ENCODE measurements at places on chromosomes 1 and 21.

- no peak for DNase-seq
These were observed 3.5 kb downstream of the IGSF9 start for GRCh38 chr1:159941591-159942560.

- DNase-seq: no peak
These were observed 24.0 kb downstream of the SOX13 start for GRCh38 chr1:204096931-204097330.

GRCh38 chr1:84581648-84582047 lies 7.4 kb upstream of the CTBS start:
- DNase-seq: no peak

DNA sequence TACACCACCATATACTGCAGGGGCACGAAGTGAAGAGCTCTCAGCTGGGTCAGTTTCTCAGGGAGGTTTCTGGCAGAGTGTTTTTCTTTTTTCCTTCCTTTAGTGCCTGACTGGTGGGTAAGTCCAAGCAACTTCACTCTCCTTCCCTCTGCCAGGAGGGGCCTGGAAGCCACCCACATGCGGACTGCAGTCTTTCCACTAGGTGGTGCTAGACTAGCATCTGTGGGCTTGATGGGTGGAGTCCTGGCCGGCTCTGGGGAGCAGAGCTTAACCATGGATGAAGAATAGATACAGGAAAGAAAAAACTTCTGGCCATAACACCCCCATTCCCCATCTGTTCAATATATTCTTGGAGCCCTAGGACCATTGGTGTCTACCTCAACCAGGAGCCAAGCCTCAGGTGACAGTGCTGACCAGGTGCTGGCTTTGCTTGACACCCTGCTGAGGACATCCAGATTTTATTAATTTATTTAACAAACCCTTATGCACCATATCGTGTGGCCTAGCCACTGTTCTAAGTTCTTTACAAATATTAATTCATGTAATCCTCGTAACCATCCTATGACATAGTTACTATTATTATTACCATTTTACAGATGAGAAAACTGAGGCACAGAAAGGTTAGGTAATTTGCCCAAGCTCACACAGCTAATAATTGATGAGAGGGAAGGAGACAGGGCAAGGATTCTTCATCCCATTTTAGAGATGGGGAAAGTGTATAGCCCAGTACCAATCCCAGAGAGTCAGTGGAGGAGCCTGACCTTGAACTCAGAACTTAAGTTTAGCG lies 126.7 kb upstream of the CSF3R start:
- DNase-seq: peak; percentile 62

GRCh38 chr1:241413974-241414373 lies 57.0 kb upstream of the RGS7 start:
- DNase-seq: no peak

GRCh38 chr21:29721221-29721620 lies 218.6 kb downstream of the GRIK1 start:
- no peak for DNase-seq

- DNase-seq: no peak
These were observed 38.4 kb upstream of the FOXO6 start for GRCh38 chr1:41322835-41323234.

GRCh38 chr1:112470966-112471365 lies 37.8 kb upstream of the WNT2B start:
- DNase-seq: no peak

DNA sequence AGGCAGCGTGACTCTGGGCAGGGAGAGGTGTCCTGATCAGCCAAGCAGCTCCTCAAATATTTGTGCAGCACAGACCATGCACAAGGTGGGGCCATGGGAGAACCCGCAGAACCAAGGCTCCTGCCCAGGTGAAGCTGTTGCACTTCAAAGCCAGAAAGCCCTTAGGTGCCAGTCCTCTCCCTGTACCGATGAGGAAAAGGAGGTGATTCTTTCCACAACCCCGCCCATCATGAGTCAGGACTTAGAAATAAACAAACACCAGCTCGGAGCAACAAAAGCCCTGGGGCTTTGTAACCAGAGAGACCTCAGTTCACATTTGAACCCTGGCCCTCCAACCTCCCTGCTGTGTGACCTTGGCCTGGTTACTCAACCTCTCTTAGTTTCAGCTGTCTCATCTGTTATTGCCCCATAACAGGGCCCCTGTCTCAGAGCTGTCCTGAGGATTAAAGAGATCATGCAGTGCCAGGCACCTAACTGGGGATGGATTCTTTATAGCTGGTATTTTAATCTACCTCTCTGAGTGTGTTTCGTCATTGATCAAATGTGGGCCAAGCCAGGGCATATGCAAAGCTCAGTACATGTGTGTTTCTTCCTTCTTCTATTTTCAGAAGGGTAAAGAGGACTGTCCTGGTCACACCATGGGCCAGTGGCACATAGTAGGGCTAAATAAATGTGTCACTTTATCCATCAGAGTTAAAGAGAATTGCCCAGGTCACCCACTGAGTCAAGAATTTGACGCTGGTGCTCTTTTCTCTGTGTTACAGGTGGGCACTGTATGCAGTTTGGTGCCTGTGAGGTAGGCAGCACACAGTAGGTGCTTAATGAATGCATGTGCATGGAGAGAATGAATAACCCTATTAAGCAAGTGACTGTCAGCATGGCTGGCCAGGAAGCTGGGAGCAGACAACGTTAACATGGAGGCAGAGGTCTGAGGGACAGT lies 1.4 kb downstream of the LDLRAD1 start:
- peak; percentile 42 for DNase-seq

DNA sequence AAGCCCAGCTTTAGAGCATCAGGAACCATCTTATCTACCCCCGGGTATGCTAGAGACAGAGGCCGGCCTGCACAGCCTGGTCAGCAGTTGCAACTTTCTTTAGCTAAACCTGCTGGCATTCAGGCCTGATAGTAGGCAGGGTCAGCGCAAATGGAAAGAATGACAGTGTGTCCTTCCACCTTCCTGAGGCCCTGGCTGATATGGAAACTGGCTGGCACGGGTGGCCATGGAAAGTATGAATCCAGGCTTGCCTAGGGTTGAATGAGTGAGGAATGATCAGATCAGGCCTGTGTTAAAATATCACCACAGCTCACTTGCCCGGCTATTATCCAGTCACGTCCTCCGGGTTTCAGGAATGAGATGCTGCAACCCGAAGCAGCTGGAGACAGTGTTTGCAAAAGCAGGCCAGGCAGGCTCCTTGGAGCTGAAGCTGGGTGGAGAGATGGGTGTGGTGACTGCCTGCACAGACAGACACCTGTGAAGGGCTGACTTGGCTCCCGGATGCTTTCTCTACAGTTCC lies 34.7 kb downstream of the RCAN1 start:
- no peak for DNase-seq

- no peak for DNase-seq
These were observed 344.9 kb downstream of the ZNF326 start for GRCh38 chr1:90339811-90340210.

- DNase-seq: no peak
These were observed 248.9 kb upstream of the HOOK1 start for GRCh38 chr1:59565611-59566410.

DNA sequence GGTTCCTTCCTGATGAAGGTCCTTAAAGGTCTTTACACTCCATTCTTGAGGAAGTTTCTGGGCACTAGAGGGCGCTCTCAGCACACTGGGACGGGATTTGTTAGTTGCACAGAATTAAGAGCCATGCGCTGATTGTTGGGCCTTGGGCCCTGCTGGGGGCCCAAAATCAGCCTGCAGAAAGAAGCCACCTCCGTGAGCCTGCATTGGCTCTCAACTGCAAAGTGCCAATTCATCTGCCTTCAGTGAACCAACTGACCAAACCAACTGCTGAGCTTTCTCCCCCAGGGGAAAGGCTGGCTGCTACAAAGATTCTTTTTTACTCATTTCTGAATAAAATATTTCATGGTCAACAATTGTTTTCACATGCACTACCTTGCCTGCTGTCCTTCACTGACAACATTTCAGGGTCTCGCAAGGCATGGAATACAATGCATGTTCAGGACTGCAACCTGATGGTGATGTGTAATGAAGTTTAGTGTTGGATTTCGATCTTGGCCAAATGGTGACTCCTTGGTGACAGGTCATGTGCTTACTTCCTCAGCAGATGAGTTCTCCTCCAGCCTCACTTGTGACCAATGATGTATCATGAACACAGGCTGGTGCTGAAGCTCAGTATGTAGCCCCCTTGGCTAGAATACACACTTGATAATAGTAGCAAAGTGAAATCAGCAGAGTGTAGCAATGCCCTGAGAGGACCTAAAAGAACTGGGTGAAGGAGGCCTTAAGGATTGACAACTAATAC lies 45.7 kb upstream of the PRDX6 start:
- DNase-seq: peak; percentile 90

DNA sequence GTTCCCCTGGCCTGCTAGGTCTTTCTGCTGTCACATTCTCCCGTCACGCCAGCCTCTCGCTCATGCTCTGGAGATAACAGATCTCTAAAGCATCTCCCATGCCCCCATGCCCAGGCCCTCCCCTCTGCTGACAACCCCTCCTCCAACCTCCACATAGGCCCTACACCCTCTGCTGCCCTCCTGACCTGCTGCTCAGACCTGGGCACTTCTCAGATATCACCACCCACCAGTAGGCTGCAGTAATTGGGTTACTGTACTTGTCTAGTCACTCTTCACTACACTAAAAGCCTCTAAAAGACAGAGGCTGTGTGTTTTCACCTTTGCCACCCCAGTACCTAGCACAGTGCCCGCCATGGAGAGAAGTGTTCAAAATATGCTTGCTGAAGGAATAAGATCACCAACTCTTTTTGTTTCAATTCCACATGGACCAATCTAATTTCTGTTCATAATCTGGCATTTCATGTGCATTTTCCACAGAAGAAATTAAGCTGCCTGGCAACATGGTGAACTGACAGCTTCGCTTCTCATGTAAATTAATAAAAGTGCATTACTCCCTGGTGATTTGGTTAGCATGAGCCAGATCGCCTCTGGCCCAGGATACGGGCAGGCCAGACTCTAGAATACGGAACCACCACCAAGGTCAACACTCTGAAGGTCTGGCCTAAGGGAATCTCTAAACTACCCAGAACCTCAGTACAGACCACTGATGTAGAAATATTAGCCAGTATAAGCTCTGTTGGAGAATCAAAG lies 20.7 kb downstream of the LBR start:
- no peak for DNase-seq

- DNase-seq: no peak
These were observed 7.9 kb downstream of the SPSB1 start for GRCh38 chr1:9300573-9300972.

- no peak for DNase-seq
These were observed 322.7 kb downstream of the PTBP2 start for GRCh38 chr1:97044159-97044760.

- no peak for DNase-seq
These were observed 13.2 kb downstream of the KYAT3 start for GRCh38 chr1:88979054-88979748.

- no peak for DNase-seq
These were observed 468.7 kb downstream of the PTBP2 start for GRCh38 chr1:97190326-97190725.

DNA sequence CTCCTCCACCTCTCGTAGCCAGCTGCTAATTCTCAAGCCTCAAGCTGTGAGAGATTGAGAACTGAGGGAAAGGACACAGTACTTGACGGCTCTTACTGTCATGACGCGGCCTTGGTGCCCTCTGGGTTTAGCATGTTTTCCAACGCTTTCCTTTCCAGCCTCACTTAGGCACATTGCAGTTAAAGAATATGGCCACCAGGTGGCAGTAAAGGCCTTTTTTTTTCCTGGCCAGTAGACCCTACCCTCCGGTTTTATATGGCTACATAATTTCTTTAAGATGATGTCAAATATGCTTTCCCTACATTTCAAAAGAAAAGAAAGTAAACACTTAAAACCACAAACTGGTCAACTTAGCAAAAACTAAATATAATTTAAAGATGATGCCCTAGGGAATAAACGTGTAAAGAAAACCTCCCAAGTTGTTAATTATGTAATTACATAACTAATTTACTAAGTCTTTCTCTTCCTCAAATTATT lies 56.8 kb upstream of the PRDX6 start:
- no peak for DNase-seq

- DNase-seq: no peak
These were observed 101.2 kb downstream of the FASLG start for GRCh38 chr1:172760121-172760520.

DNA sequence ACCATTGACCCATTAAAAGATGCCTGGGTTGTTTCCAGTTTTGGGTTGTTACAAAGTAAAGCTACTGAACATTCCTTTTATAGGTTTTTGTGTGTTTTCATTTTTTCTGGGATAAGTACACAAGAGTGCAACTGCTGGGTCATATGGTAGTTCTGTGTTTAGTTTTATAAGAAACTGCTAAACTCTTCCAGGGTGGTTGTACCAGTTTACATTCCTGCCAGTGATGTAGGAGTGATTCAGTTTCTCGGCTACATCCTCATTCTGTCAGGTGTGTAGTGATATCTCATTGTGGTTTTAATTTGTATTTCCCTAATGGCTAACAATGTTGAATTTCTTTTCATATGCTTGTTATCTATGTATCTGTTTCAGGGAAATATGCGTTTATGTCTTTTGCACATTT lies 58.5 kb upstream of the DNAJC6 start:
- no peak for DNase-seq

- no peak for DNase-seq
These were observed 32.4 kb downstream of the PSMG1 start for GRCh38 chr21:39150877-39151276.

- DNase-seq: no peak
These were observed 17.8 kb upstream of the CHRM3 start for GRCh38 chr1:239368436-239369109.

DNA sequence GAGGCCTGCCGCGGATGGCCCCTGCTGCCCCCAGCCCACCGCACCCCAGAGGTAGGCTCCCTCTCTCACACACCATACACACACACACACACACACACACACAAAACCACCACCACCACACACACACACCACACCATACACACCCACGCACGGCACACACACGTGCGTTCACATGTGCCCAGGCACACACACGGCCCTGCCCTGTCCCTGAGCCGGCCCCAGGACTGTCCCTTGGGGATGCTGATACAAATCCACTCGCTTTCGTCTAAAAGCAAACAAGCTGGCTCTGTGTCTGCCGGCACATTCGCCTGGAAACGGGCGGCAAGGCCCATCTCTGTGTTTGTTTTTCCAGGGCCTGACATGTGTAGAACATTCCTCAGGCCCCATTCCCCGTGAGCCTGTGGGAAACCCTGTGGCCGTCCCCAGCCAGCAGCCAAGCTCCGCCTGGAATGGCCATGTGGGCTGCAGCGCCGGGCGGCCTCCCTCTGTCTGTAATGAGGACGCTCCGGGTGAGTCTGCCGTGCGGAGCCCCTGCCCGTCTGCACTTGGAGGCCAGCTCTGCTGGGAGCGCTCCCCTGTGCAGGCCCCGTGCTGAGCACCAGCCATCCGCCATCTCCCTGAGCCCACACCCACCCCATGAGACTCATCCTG lies 67.4 kb downstream of the DMRTB1 start:
- DNase-seq: no peak

- DNase-seq: no peak
These were observed 24.8 kb downstream of the LYPD8 start for GRCh38 chr1:248730507-248731335.

- no peak for DNase-seq
These were observed 120.7 kb downstream of the CNIH3 start for GRCh38 chr1:224736619-224737352.

- peak; percentile 96 for DNase-seq
These were observed at the start of gene WDR47 for GRCh38 chr1:109041621-109042468. WDR47 (minus strand) TSS chr1:109042102; CDS start chr1:109023512, 18,590 bp downstream.
